Activated naive CD4-positive, alpha-beta T cell treated with anti-CD3 and anti-CD28 coated beads, Interleukin-2, amount 50 U/mL, for 72 hours (primary cell): ENCODE measurements at places on chromosomes 2 and 18. TPM values are rescaled to one million over a fixed set of nuclear protein-coding genes. Genes with fewer than 3 reads are reported as not detected.

Gene IL1F10
- not detected for total RNA-seq

Gene FBXO41
- total RNA-seq: 16.0 TPM

Gene FBXO11
- 54.2 TPM for total RNA-seq

Gene ANTXR1
- not detected for total RNA-seq

Gene ANKRD23
- 6.8 TPM for total RNA-seq

Gene RAD51AP2
- not detected for total RNA-seq

Gene SCN9A
- 0.10 TPM for total RNA-seq

Gene OTOF
- 0.16 TPM for total RNA-seq

Gene LAMA3
- total RNA-seq: 0.07 TPM

Gene ELOA2
- total RNA-seq: not detected

Gene TMEM178A
- 0.30 TPM for total RNA-seq
